Dermis lymphatic vessel endothelial cell (primary cell): ENCODE measurements at places on chromosomes 3 and 15. TPM values are rescaled to one million over a fixed set of nuclear protein-coding genes. Genes with fewer than 3 reads are reported as not detected.

Gene MORC1
- total RNA-seq: not detected in 2 replicates

Gene GPR149
- not detected in 2 replicates for total RNA-seq

Gene ITIH4
- total RNA-seq: 0.33 and 0.43 TPM in 2 replicates

Gene EPHB3
- under 0.01 and 0.09 TPM in 2 replicates for total RNA-seq

Gene MESP2
- not detected in 2 replicates for total RNA-seq

Gene ANKDD1A
- total RNA-seq: 11.9 and 15.3 TPM in 2 replicates

Gene PAK6
- not detected in 2 replicates for total RNA-seq
